ENCODE measurements at places on chromosomes 5 and 9.

DNA sequence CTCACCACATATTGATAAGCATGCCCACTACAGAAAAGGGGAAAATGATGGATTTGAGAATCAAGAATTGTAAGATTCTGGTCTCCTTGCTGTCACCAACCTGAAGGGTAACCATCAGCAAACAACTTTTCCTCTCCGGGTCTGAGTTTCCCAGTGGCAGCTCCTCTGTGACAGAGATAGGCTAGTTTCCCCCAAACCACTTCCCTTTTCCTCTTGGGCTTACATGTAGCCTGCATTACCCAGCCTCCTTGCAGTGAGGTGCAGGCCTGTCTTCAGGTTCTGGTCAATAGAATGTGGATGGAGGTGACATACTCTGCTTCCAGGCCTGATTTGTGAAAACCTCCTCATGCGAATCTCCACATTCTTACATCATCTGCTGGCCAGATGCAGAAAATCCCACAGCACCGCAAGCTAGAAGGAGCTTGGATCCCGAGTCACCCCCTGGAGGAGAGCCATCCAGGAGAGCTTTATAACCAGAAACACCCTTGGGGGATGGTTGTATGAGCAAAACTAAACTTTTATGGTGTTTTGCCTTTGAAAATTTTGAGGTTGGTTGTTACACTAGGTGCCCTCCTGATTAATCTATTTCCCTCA is 206.1 kb downstream of the RGS3 start:
- no peak for DNase-seq

DNA sequence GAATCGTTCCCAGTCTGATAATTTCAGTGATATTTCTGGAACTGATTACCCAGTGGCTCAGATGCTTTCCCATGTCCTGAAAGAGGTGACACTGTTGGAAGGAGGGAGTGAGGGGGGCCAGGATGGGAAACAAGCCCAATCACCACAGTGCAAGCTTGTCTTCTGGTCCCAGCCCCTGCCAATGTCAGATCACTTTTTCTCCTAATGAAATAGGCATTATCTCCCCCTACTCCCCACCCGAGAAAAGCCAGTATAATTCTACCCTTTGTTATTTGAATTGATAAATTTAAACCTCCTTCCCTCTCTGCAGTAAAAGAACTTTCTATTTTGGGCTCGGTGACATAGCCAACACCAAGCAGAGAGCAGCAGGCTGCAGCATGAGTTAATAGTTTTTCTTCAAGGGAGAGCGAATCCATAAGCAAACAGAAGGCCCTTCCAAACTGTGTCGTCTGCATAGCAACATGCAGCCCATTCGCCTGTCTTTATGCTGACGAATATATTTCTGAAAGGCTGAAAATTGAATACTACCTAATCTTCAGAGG is 14.6 kb upstream of the PPP2CA start:
- DNase-seq: no peak

GRCh38 chr5:172897481-172898217 is 61.6 kb upstream of the RPL26L1 start:
- no peak for DNase-seq

DNA sequence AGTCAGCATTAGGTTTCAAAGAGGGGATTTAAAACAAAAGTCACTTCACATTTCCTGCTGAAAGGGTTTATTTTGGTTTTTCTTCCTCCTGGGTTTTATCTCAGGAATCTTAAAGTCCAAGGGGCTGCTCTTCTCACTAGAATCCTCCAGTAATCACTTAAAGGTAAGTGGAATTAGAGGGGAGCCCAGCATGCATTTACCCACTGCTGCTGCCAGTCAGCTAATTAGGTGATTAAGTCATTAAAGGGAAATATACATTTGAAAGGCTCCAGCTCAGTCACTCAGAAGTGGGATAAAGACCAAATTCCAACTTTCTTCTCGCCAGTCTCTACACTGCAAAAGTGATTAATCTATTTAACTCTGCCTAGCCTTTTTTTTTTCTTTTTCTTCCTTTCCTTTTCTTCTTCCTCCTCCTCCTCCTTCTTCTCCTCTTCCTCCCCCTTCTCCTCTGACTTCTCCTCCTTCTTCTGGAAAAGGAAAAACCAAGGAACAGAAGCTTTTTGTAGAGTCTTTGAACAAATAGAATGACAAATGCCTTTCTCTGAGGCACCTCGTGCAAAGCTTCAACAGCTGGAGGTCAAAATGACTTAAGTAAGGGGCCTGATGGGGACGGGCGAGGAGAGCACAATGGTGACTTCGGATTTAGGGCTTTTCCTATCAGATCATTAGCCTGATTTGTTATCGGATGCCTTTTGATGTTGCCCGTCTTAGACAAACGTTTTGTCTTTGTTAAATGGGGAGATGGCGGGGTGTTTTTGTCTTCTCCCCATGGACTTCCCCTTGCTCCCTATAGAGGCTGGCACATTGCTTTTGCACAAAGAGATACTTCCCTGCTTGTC is 617.6 kb downstream of the IRX1 start:
- no peak for DNase-seq

GRCh38 chr9:75664597-75664996 is 225.9 kb upstream of the PCSK5 start:
- no peak for DNase-seq

GRCh38 chr5:177293819-177294581 is 9.5 kb downstream of the RAB24 start:
- DNase-seq: no peak

GRCh38 chr5:67636091-67636490 is 439.5 kb upstream of the CD180 start:
- DNase-seq: no peak

DNA sequence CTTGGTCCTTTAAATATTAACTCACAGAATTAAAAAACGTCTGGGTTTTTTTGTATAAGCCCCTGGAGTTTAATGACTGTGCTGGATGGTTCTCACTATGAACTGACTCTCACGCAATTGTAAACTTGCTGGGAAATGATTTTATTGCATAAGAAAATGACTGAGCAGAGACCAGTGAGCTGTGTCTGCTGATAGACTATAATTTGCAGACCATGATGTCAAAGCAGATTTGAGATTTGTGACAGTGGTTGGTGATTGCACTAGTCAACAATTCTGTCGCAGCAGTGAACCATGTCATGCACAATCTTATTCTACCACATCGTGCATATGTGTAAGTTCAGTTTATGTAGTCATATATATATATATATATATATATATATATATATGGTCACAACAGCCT is 85.7 kb upstream of the C9orf72 start:
- no peak for DNase-seq

GRCh38 chr9:136250676-136251075 is 5.1 kb upstream of the QSOX2 start:
- DNase-seq: no peak

DNA sequence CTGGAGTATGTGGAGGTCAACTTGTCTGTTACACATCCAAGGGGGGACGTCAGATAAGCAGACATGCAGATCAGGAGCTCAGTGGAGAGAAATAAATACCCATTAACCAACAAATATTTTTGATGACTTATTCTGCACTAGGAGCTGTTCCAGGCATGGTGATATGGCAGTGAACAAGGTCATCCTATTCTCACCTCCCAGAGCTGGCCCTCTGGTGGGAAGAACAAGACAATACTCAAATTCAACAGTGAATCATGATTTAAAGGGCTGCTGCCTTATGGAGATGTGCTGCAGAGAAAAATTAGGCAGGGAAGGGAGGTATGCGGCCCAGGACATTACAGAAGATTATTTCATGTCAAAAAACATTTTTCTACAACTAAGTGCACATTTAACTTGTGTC is 36.5 kb downstream of the SYK start:
- no peak for DNase-seq

GRCh38 chr9:126591922-126592321 is 21.8 kb upstream of the LMX1B start:
- no peak for DNase-seq

DNA sequence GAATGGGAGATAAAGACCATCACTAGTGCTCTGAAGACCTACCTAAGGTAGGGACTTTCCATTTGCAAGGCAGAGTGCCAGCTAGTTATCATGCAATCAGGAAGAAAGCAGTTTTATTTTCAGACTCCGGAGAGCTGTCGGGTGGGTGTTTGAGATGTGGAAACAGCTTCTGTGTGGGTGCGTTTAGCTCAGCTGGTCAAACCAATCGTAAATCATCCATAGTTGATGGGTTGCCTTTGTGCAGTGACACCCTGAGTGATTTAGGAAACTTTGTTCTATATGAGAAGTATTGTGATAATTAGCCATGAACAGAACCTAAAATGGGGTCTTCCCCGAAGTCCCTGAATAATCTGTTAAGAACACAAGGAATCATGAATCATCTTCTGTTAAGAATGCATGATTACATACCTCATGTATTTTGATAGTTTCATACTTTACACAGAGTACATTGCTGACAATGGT is 284.3 kb downstream of the ARHGAP26 start:
- peak; percentile 22 for DNase-seq

DNA sequence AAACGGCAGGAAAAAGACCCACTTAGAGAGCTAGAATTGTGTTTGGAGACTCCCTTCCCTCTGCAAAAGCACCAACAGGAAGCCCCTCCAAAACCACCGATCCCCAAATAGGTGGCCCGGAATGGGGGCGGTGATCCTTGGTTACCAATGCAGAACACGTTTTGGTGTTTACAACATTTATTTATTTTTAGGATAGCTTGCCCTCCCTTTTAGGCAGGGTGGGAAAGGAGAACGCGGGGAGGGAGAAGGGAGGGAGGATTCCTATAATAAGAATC is 579 bp upstream of the NTRK2 start:
- no peak for DNase-seq

DNA sequence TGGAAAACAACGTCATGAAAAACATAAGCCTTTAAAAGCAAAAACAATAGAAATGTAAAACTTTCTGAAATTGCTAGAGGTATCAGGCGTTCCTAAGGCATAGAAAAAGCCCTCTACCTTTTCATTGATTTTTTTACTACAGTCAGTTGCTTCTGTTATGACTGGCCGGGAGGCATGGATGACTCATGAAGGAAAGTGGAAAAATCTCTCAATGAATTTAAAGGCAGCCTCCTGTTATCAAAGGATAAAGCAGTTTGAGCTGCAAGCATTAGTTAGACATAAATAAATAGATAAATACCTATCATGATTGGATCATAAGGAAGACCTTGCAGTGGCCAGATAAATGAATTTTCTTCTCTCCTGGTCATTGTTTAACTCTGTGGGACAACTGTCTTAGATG is 281.6 kb downstream of the MAST4 start:
- no peak for DNase-seq

DNA sequence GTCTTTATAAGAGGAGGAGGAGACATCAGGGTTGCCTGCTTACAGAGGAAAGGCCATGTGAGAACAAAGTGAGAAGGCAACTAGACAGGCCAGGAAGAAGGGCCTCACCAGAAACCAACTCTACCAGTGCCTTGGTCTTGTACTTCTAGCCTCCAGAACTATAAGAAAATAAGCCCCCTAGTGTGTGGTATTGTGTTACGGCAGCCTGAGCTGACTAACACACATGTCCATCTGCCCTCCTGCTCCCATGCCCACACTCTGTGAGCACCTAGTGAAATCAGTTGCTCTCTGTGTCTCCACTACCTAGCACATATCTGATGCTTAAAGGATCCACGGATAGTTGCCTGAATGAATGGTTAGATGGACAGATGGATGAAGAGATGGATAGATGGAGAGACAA is 6.9 kb downstream of the AK3 start:
- DNase-seq: no peak

DNA sequence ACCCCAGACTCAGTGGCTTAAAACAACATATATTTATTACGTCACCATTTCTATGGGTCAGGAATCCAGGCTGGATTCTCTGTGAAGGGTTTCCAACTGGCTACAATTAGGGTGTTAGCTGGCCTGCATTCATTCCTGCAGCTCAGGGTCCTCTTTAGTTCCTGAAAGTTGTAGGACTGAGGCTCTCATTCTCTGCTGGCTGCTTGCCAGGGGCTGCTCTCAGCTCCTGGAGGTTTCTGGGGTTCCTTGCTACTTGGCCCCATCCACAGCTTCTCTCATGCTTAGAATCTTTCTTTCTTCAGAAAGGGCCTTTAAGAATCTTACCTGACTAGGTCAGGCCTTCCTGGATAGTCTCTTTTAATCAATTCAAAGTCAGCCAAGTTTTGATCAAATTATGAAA is 424.6 kb downstream of the GADD45G start:
- no peak for DNase-seq

DNA sequence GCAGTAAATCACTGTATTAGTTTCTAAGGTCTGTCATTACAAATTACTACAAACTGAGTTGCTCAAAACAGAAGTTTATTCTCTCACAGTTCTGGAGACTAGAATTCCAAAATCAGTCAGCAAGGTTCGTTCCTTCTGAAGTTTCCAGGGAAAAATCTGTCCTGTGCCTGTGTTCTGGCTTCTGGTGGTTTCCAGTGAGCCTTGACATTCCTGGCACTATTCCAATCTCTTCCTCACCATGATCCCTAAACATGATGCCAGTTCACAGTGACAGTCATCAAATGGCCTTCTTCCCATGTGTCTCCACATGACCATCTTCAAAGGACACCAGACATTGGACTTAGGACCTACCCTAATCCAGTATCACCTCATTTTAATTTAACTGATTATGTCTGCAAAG is 351.4 kb downstream of the PLK2 start:
- no peak for DNase-seq

DNA sequence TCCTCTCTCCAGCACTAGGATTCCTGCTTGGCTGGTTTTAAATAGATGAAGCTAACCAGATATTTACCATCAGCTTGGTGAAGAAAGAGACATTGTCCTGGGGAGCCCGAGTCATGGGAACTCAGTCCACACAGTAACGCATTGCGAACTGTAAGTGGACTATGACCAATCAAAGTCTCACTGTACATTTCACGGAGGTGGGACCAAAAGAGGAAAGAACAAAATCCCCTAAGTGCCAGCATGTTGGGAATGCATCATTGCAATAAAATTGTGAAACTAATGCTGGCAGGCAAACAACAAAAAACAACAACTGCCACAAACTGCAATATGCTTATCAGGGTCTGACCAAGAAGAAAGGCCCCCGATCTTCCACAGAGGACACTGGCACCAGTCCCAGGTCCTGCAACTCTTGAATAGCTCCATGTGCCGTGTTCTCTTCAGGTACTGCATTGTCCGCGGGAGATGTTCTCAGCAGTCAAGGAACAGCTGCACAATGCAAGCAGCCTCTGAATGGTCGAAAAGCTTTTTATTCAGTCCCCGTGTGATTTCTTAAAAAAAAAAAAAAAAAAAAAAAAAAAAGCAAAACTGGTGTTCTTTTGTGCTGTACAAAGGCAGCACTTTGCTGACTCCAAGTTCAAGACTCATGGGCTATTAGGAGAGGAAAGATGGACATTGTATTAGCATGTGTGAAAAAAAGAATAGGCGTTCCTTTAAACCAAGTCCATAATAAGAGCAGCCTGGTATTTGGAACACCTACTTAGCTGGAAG is 38.1 kb downstream of the SEMA6A start:
- DNase-seq: no peak
